ENCODE measurements at places on chromosomes 7 and 10.

GRCh38 chr7:128352636-128353035, 8.9 kb downstream of the PRRT4 start:
- no peak for DNase-seq

DNA sequence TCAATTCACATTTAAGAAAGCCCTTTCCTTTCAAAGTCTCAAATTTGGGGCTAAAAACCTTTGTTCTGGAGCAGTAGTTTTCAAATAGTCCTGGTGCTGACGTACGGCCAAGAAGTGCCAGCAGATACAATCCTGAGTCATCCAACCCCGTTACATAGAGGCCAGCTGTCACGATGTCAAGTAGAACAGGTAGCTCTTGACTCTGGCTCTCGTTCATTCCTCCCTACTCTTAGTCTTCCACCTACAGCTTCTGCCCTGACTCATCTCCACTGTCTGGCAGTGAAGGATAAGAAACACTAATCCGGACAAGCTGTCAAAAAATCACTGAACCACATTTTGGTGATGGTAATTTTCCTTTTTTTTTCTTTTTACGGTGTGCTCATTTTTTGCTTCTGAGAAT, 132.4 kb upstream of the PTN start:
- DNase-seq: no peak

DNA sequence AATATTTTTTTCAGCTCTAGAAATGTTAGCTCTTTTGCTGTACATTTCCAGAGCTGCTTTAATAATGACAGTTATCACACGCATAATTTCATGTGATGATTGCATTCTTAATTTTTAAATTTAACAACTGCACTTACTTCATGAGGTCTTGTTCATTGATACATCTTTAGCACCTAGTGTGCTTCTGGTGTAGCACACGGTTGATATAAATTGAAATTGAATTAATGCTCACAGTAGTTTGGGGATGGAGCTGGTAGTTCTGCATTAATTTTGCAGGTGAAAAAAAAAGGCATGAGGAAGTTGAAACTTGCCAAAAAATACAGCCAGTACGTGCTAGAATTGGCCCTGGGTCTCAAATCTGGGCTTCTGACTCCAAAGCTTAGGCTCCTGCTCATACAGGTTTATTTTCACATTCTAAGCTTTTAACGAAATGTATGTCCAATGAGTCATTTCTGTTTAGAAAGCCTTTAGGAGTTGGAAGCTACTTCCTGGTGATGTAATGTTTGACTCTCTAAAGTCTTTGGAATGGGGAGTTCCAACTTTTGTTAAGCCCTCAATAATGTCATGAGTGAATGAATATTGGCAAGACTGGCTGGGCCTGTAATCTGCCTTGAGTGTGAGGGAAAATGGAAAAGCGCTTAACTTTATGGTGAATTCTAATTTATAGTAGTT, 62.5 kb downstream of the DAGLB start:
- no peak for DNase-seq

GRCh38 chr7:131390275-131390674, 62.6 kb downstream of the MKLN1 start:
- no peak for DNase-seq

DNA sequence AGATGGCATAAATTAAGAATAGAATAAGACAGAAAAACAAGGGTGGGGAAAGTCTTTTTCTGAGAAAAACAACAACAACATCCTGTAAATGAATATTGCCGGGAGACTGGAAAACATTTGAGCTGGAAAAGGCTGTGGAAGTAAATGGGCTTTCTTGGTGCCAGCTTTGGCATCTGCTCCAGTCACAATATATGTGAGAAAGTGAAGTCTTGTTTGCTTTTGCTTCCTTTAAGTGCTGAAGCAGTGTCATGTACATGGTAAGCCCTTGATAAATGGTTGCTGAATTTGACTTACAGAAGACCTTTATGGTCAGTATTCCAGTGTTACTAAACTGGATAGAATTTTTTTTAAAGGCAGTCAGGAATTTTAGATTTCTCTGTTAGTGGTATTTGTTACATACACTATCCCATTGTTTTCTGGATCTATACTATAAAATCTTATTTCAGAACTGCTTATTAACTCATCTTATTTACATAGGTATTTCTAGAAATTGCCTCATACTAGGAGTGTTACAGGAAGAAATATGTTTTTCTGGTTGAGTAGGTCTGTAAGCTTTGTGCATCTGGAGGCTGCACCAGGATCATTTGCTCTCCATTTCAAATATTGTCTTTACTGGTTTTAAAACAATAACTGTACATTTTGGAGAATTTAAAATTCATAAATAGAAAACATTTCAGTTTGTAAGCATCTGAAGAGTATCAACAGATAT, 201.7 kb upstream of the FOXP2 start:
- DNase-seq: no peak

GRCh38 chr10:35442028-35442427, 105.7 kb downstream of the CCNY start:
- no peak for DNase-seq

DNA sequence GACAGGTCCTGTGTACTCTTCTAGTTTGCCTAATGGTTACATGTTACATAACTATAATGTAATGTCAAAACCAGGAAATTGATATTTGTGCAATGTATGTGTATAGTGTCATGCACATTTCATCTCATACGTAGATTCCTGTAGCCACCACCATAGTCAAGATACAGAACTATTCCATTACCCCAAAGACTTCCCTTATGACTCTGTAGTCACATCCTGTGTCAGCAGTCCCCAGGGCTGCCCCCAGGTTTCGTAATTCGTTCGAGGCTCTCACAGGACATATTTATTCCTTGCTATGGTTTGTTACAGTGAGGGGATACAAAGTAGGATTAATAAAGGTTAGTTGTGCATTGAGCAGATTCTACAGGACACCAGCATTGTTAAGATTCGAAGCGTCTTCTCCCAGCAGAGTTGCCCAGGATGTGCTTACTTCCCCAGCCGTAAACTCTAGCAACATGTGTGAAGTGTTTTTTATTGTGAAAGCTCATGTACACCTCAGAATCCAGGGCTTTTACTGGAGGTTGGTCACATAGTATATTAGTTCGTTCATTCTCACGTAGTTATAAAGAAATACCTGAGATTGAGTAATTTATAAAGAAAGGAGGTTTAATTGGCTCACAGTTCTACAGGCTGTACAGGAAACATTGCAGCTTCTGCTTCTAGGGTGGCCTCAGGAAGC, 18.6 kb downstream of the RABGEF1 start:
- peak; percentile 64 for DNase-seq

DNA sequence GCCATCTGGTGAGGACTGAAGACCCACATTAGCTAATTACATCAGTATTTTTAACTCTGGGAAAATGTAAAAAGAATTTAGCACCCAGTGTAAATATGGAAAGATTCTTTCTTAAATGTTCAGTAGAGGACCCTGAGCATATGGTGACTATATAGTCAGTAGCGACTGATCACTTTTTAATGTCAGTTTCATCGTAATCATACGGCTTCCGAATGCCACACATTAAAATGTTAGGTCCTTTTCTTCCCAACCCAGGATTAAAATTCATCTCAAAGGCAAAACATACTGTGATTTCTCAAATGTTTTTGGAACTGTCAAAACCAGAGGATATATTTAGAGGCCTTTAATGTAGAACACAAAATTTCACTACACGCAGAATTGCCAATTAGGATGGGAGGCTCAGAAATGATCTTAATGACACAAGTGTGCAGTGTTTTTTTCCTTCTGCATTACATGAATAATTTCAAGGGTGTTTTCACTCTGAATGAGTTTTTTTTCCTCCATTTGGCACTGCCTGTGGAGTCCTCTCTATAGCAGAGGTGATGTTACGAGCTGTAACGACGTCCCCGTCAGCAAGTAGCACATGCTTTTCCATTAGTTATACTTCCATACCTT, 382.7 kb downstream of the PAXIP1 start:
- no peak for DNase-seq

DNA sequence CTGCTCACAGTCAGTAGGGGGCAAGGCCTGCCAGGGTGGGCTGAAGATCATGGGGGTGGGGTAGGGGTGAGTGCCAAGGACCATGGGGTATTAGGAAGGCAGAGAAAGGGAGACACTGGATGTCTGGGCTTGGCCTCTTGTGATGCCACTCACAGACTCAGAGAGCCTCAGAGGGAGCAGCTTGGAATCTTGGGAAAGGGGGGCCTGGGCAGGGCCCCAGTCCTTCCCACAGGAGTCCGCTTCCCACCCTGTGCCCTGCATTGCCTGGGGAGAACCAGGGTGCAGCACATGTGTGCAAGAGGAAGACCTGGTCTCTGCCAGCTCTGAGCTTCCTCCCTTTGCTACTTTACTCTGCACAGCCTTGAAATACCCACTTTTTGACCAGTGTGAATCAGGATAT, 4.3 kb downstream of the ADCY1 start:
- no peak for DNase-seq

DNA sequence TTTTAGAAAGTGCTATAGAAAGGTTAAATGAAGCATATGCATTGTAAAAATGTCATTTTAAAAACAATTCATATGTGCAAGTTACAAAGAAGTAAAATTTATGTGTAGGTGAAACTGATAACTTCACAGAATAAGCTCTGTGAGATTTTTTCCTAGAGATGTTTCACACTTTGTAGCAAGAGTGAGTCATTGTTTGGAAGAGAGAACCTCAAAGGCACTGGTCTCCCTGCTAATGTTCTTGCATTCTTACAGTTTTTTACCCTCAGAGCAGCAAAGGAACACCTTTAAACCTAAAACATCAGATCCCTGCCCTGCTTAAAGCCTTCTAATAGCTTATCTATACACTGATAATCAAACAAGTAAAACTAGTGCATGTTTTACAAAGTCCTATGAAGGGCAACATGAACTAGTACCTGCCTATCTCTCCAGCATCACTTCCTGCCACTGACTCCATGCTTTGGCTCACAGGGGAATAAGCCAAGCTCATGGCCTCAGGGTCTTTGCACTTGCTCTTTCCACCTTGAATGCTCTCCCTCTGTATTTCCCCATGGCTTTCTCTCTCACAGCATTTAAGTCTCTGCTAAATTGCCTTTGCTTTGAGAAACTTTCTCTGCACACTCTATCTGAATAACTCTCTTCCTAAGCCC, 997.0 kb downstream of the GATA3 start:
- no peak for DNase-seq

DNA sequence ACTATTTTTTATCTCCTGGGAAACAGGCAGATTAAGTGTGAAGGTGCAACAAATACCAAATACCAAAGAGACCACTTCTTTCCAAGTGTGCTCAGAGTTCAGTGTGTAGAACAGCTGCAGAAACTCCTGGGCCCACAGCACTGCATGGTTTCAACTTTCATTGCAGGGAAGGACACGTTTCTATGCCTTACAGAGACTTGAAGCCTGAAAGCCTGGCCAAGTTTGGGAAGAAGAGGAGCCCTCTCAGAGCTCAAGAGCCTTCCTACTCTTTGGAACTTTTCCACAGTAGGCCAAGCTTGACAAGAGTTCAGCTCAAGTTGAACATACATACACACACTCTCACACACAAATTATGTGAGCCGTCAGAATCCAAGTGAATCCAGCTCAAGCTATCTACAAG, 2.5 kb downstream of the HOXA4 start:
- DNase-seq: no peak

DNA sequence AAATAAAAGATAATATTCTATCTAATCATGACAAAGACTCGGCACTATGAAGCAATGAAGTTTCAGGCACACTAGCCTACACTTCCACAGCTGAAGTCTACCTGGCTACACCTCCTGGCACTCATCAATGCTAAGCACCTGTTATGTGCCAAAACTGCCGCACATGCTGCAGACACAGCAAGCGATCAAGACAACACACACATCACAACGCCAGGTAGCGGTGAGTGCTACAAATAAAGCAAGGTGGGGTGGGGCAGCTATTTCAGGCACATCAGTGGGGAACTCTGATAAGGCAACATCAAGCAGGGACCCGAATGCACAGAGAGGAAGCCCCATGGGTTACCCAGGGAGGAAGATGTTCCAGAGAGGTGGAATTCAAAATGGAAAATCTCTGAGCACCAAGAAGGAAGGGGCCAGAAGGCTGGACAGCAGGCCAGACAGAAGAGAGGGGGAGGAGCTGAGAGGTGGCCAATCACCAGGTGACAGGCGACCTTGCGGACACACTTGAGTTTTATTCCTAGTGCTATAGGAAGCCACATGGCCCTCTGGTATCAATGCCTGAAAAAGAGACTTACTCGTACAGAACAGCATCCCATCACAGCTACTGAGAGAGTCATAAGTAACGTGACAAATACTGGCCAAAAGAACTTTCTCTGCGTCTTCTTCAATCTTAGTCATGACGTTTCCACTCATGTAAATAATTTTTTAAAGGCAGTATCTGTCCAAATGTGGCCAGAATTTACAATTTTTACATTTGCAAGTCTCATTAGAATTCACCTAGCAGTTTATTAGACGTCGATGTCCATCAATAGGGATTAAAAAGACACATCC, 8.0 kb downstream of the PSAP start:
- no peak for DNase-seq

DNA sequence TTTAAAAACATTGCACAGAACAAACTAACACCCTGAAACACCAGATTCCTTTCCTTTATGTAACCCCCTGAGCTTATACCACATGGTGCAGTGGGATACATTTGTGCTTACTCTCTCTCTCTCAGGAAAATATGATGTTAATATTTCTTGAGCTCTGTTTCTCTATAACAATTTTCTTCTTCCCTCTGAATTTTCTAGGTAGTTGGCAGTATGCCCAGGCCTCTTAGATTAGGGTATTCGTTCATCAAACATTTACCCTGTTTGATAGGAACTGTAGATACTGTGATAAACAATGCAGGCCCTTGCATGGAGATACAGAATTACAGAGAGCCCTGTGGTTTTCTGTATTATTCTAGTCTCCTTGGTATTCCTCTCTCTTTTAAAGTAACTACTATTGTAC, 567.8 kb downstream of the IPMK start:
- no peak for DNase-seq

GRCh38 chr7:42878303-42878702, 33.6 kb downstream of the C7orf25 start:
- no peak for DNase-seq

DNA sequence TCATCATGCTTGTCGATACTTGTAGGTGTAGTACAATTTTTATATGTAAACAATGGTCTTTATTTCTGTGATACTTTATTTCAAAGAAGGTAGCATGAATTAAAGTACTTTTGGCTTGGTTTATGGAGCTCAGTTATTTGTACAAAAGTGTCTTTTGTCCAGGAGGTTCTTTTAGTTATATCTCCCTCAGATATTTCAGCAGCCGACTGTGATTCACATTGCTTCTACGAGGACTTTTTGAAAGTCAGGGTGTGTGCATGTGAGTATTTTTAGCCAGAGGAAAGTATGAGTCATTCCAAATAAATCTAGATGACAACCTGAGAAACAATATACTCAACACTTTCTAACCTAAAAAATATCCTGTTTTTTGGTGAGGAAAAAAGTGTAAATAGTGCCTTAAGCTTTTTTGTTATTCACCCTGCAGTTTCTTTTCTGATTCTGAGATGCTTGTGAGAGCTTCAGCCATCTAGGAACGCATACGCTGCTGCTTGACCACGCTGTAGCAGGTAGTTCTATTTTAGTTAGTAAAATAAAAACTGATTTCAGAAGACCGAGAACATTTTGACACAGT, 595 bp upstream of the SUN1 start:
- peak; percentile 64 for DNase-seq
